Stimulated activated CD4-positive, alpha-beta T cell treated with anti-CD3 and anti-CD28 coated beads, Interleukin-12 subunit alpha, Interleukin-12 subunit beta, amount 100 ng/mL, for 24 hours (primary cell): ENCODE measurements at places on chromosomes 2 and 18.
A peak's percentile ranks its signal among the peaks of the same experiment; 100 is the strongest.

DNA sequence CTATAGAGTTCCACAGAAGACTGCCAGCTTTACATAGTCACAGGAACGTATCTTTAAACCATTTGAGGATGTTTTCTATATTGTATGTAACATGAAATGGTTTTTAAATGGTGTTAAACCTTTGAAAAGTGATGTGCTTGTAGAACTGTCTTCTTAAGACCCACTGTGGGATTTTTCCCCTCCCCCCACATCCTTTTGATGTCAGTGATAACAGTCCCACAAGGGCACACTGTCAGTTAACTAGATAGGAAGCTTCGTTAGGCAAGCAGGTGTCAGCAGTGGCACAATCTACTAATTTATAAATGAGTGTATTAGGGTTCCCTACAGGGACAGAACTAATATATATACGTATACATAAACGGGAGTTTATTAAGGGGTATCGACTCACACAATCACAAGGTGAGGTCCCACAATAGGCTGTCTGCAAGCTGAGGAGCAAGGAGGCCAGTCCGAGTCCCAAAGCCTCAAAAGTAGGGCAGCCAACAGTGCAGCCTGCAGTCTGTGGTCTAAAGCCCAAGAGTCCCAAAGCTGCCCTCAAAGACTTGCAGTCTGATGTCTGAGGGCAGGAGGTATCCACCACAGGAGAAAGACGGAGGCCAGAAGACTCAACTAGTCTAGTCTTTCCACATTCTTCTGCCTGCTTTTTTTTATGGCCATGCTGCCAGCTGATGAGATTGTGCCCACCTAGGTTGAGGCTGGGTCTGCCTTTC is 23.8 kb upstream of the HNRNPLL start:
- no peak for DNase-seq

DNA sequence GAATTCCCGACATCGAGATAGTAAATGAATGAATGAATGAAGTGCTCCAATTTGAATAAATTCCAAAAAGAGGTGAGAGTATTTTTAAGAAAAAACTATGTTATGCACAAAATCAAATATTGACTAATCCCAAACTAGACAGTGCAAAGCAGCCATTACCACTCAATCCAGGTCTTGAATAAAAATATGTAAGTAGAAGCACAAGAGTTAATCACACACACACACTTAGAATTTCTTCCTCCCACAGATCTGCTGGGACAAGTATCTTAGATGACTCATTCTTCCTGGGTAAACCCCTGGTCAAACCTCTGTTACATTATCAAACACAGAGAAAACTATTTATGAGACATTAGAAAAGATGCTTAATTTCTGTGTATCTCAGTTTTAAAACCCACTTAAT is 102.0 kb downstream of the PLA2R1 start:
- DNase-seq: no peak

- DNase-seq: no peak
Observed at GRCh38 chr2:83899271-83899670, 559.8 kb downstream of the SUCLG1 start.

GRCh38 chr2:1750933-1751766 is 6.8 kb upstream of the PXDN start:
- DNase-seq: peak; percentile 40

- DNase-seq: no peak
Observed at GRCh38 chr2:192145496-192145895, 49.2 kb downstream of the TMEFF2 start.

- DNase-seq: no peak
Observed at GRCh38 chr2:8248623-8248957, 433.3 kb upstream of the ID2 start.

DNA sequence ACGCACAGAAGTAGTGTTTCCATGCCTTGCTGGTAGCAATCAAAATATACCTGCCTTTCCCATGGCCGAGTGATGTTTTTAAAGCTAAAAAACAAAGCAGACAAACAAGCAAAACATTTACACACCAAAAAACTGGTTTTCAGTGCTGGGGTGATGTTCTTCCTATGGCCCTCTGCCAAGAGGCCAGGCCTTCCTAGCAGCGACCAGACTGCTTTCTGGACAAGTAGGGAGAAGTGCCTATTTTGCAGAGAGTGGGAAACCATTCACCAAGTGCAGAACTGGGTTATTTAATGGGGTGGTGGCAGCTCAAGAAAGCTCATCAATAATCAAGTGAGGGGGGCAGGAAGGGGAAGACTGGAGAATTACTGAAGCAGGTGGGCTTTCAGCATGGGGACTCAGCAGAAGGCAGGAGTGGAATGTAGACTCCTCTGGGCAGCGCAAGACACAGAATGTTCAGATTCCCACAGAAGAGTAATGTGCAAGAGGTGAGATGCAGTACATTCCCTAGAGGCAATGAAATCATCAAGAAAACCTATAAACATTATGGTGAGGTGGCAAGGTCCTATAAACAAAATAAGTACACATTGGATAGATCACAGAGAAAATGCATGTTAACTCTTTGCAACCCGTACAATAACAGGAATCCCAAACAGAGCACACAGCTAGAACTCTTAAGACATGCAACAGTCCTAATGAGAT is 44.0 kb downstream of the CPO start:
- DNase-seq: no peak

GRCh38 chr2:149579972-149580882 is 7.3 kb downstream of the MMADHC start:
- DNase-seq: no peak

- no peak for DNase-seq
Observed at GRCh38 chr2:43814711-43815110, 23.9 kb downstream of the ABCG5 start.

- DNase-seq: no peak
Observed at GRCh38 chr18:10923141-10923540, 226.2 kb downstream of the PIEZO2 start.

DNA sequence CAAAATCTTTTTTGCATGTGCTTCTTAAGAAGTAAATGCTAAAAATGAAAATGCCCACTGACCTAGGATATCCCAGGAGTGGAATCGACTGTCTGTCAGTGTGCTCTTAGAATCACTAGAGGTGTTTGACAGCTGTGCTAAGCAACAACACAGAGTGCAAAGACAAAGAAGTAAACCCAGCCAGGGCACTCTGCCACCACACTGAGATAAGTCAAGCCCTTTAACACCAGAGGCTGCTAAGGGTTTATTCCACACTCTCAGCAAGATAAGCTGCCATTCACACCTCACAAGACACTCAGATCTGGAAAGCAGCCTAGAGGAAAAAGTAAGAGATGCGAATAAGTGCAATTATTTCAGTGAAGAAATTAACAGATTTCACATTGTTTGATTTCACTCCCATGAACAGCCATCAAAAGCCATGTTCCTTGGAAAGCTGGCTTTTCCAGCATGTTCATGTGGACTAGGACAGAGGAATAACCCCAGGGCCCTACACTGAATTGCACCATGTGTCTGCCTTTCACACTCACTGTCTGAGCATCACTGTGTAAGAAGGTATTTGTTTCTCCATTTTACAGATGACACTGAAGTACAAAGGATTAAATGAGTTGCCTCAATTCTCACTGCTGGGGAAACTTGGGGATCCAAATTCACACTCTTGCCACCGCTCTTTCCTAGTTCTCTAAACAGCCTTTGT is 6.0 kb upstream of the BMP10 start:
- DNase-seq: no peak

GRCh38 chr2:26605195-26605998 is 35.8 kb downstream of the CIB4 start:
- no peak for DNase-seq

DNA sequence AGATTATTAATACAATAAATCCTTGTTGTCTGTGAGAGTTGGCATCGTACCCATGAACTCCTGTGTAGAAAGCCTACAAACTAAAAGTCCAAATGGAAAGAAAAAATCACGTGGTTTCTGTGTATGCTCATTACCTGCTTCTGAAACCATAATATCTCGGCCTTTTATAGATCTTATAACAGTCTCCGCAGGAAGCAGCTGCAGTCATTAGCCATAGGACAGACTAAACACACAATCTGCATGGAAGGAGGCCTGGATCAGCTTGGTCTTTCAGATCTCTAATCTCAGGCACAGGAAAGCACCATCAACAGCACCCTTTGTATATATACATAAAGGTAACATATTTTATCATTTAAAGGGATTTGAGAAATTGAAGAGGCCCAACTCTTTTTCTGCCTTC is 508.9 kb upstream of the TCF4 start:
- no peak for DNase-seq

GRCh38 chr18:57624988-57625387 is 3.4 kb upstream of the NARS1 start:
- no peak for DNase-seq

- no peak for DNase-seq
Observed at GRCh38 chr2:8693157-8693821, 11.4 kb downstream of the ID2 start.

- DNase-seq: no peak
Observed at GRCh38 chr2:191315365-191315752, 70.2 kb downstream of the MYO1B start.

DNA sequence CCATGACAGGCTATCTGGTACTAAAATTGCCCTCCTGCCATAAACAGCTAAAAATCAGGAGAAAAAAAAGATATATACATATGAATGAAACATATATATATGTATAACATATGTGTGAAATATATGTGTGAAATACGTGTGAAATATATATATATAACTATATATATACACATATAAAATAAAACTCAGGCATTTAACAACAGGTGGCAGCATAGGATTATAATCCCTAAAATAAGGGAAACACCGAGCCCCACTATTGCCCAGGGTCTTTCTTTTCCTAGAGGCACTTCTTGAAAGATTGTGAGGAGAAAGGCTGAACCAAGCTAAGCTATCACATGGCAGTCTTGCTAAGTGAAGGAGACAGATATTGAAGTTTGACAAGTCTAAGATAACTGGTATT is 65.9 kb upstream of the CYTIP start:
- no peak for DNase-seq

- no peak for DNase-seq
Observed at GRCh38 chr18:79048245-79048632, 21.0 kb upstream of the ATP9B start.

- no peak for DNase-seq
Observed at GRCh38 chr2:225764346-225764745, 364.8 kb downstream of the NYAP2 start.

GRCh38 chr2:218387369-218388194 is 5.5 kb downstream of the SLC11A1 start:
- DNase-seq: no peak

- no peak for DNase-seq
Observed at GRCh38 chr2:5521461-5521860, 170.7 kb upstream of the SOX11 start.

GRCh38 chr2:23544589-23545295 is 159.8 kb downstream of the KLHL29 start:
- no peak for DNase-seq

- no peak for DNase-seq
Observed at GRCh38 chr18:11004951-11005350, 144.4 kb downstream of the PIEZO2 start.

DNA sequence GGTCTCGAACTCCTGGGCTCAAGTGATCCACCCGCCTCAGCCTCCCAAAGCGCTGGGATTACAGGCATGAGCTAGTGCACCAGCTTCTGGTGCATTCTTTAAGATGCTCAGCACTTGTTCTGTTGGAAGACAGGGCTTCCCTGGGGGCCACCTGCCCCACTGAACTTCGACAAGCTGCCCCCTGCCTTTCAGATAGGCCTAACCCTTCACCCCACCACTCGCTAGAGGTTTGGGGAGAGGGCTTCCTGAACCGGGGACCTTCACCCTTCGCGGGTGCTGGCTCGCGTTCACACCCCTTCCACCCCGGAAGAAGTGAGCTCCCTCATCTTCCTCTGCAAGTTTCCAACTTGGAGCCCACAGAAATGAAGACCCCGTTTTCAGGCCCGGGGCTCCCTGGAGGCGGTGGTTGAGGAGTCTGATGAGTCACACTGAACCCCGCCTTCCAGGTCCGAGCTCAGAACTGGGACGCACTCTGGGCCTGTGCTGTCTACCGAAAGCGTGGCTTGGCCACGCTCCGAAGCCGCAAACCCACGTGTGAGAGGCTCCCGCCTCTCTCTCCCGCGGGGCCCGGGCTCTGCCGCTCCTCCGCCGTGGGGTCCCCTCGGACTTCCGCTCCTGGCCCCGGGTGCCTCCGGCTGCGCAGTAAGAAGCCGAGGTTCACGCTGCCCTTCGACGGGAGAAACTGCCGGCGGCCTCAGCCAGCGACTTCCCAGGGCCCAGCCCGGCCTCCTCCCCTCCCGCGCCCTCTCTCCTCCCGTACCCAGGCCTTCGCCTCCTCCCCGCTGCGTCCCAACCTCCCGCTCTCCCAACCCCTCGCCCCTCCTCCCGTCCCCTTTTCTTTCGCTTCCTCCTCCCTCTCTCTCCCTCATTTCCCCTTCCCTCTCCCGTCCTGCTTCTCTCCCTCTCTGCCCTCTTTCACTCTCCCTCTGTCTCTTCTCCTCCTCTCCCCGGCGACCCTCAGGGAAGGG is 47.5 kb upstream of the SP3 start:
- peak; percentile 10 for DNase-seq

- no peak for DNase-seq
Observed at GRCh38 chr18:9348079-9348671, 13.6 kb downstream of the TWSG1 start.

GRCh38 chr18:29711932-29712331 is 1330.6 kb downstream of the DSC3 start:
- DNase-seq: no peak

DNA sequence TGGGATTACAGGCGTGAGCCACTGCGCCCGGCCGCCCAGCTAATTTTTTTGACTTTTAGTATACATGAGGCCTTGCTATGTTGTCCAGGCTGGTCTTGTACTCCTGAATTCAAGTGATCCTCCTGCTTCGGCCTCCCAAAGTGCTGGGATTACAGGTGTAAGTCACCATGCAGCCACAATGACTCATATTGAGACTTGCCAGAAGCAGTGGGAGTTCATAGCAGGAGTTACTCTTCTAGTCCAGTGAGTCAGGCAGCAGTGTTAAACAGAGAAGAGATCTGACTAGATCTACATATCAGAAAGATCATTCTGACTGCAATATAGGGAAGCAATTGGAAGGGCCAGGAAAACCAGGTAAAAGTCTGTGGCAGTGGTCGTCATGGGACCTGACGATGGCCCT is 1.5 kb upstream of the FLACC1 start:
- DNase-seq: no peak

- DNase-seq: no peak
Observed at GRCh38 chr2:60526623-60527022, 26.8 kb downstream of the BCL11A start.

- DNase-seq: no peak
Observed at GRCh38 chr2:23566241-23567142, 181.5 kb downstream of the KLHL29 start.

- no peak for DNase-seq
Observed at GRCh38 chr2:80546766-80547165, 242.2 kb upstream of the LRRTM1 start.

- no peak for DNase-seq
Observed at GRCh38 chr18:79558196-79558932, 121.2 kb upstream of the CTDP1 start.

DNA sequence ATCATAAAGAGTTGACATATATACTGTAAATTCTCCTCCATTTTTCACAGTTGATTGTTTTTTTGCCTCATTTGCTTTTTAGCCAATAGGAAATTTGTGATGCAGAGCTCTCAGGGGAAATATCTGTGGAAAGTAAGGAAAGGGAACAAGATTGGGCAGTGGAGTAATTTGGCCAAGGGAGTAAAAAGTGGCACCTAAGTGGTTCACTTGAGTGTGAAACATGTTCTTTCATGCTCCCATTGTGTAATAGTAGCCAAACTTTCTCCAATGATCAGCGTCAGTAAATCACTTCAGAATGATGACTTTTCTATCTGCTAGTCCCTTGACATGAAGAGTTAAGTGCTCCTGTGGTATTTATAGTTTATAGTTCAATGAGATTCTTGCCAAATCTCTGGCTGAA is 141.9 kb upstream of the KCNJ3 start:
- no peak for DNase-seq

GRCh38 chr2:39325966-39326365 is 82.2 kb upstream of the CDKL4 start:
- no peak for DNase-seq
